ENCODE measurements at places on chromosomes 7 and 10.
A peak's percentile ranks its signal among the peaks of the same experiment; 100 is the strongest.

GRCh38 chr10:96272316-96273280 lies 1.2 kb upstream of the BLNK start:
- DNase-seq = no peak

GRCh38 chr7:2399848-2400587 lies 3.4 kb upstream of the CHST12 start:
- peak; percentile 97 for DNase-seq

DNA sequence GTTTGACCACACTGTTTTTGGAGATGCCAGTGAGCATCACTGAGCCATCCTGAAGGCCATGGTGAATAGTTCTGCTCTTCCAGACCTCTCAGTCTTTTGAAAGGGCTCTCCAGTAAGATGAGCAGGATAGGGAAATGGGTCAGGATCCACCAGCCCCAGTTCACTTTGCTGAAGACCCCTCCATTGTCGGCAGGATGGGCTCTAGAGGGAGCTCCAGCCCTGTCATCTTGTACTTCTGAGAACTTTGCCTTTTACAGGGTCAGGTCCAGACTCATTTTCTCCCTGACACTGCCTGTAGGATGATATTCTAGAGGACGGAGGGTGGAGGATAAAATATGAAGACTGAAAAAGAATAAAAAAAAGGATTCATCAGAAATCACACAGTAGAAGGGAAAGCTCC lies 13.1 kb downstream of the LHFPL3 start:
- DNase-seq = peak; percentile 46

DNA sequence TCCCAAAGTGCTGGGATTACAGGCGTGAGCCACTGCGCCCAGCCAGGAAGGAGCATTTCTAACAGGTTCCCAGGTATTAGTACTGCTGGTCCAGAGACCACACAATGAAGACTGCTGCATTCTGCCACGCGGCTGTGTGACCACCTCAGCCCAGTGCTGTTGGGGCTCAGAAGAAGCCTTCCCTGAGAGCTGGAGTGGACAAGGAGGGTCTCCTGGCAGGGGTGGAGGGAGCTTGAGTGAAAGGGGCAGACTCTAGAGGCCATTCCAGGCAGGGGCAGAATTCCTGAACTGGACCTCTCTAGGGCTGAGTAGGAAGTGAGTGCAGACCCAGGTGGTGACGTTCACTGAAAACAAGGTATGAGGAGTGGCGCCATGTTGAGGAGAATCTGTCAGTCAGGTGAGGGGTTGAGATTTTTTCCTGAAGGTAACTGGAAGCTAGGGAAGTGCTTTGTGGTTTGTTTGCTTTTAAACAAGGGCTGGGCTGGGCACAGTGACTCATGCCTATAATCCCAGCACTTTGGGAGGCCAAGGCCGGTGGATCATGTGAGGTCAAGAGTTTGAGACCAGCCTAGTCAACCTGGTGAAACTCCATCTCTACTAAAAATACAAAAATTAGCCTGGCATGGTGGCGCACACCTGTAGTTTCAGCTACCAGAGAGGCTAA lies 67.6 kb downstream of the TACC2 start:
- DNase-seq = no peak

DNA sequence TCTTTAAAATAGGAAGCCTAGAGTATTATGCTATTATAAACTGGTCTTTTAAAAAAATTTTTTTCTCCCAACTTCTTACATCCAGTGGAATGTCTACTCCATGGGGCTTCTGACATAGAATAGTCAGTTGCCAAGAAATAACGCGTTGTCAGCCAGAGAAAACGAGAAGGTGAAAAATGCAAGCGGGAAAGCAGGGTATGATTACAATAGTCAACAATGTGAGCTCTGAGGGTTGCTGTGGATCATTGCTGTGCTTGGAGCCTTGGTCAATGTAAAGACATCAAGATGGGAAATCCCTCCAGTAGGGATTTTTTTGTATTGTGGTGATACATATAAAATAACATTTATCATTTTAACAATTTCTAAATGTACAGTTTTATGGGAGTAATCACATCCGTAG lies 27.6 kb upstream of the PLPP4 start:
- DNase-seq = no peak

All from urothelium cell line (cell line).